ENCODE measurements at places on chromosomes 6 and 20. TPM values are rescaled to one million over a fixed set of nuclear protein-coding genes. Genes with fewer than 3 reads are reported as not detected.

Gene IDH3B
- total RNA-seq = 109 TPM

Gene CST2
- total RNA-seq = not detected

Gene ZBTB24
- 25.5 TPM for total RNA-seq

Gene GCNT2
- total RNA-seq = 3.3 TPM

Gene DCDC2
- not detected for total RNA-seq

Gene VIP
- not detected for total RNA-seq

Gene RIPOR2
- 182 TPM for total RNA-seq

Gene GPR6
- total RNA-seq = not detected

Gene ENPP5
- not detected for total RNA-seq

Gene TRMT6
- 21.4 TPM for total RNA-seq

Gene BANF2
- not detected for total RNA-seq

Gene TPMT
- total RNA-seq = 7.0 TPM
